ENCODE measurements at places on chromosomes 6 and 20.

DNA sequence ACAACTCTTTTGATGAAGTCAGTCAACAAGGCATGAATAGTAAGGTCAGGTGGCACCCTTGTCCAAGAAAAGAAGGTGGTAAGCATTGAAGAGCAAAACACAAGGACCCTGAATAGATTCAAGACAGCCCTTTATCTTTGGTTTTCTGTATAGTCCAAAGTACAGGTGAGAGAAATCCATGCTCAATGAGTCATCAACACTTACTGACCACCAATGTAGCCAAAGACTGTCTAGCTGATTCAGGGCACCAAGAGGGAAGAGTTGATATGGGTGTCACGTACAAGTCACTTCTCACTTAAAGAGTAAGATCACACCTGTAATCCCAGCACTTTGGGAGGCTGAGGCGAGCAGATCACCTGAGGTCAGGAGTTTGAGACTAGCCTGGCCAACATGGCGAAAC is 528.3 kb downstream of the CD83 start:
- DNase-seq: no peak

DNA sequence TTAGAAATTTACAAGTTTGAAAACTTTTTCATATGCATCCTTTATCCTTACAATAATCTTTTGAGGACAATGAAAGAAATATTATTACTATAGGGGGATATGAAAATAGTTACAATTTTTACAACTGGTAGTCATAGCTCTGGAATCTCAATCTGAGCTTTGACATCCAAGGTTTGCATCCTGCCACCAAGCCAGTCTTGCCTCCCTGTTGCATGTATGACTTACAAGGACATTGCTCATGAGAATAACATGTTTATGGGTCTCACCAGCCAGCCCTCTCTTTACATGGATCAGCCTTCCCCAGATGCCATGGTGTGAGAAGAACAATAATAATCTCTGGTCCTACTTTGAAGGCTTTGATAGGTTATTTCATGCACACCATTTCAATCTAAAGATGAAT is 67.5 kb downstream of the THEMIS start:
- DNase-seq: no peak

DNA sequence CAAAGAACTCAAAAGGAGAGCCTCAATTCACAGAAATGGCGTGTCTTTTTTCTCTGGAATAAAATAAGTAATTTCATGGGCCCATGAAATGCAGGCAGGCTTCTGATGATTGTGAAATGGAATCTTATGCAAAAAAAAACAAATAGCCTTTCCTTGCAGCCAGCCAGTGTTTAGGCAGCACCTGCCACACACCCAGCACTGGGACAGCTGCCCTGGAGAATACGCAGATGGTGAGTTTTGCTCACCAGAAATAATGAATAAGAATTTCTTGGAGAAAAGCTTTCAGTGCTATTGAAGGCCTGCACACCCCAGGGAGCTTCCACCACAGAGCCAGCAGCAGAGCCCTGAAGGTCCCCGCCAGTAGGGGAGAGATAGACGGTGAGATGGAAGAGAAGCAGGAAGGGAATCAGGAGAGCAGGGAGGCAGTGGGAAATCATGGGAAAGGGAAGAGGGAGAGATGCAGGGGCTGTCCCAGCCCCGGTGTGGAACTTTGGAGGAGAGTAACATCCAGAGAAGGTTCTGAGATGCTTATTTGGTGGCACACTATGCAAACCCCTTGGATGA is 54.9 kb downstream of the PXDC1 start:
- no peak for DNase-seq

DNA sequence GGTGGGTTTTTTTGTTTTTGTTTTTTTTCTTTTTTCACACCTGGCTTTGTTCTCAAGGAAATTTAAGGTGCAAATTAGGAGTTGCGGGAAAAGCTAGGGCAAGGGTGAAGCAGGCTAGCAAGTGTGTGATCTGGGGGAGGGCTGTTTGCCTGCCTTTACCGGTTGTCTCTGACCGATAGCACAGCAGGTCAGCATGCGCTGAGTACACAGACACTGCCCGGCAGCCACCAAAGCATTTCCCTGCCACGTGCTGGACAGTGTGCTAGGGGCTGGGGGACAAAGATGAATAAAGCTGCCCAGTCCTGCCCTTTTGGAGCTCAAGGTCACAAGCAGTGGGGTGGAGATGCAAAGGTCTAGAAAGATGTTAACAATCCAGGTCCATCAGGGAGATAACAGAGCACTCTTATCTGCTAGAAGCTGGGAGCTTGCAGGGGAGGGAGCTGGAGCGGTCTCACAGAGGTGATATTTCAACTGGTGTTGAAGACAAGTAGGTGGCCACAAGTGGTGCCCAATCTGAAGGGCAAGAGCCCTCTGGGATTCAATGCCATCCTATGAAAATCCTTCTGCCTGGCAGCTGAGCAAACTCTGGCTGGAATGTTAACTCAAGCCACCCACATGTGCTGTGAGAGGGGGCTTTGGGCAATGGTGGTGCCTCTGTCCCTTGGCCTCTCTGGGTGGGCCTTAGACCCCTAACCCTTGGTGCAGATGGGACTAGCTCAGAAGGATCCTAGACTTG is 24.5 kb downstream of the TTBK1 start:
- DNase-seq: no peak

GRCh38 chr6:1686117-1687098 is 76.7 kb downstream of the FOXC1 start:
- DNase-seq: no peak

DNA sequence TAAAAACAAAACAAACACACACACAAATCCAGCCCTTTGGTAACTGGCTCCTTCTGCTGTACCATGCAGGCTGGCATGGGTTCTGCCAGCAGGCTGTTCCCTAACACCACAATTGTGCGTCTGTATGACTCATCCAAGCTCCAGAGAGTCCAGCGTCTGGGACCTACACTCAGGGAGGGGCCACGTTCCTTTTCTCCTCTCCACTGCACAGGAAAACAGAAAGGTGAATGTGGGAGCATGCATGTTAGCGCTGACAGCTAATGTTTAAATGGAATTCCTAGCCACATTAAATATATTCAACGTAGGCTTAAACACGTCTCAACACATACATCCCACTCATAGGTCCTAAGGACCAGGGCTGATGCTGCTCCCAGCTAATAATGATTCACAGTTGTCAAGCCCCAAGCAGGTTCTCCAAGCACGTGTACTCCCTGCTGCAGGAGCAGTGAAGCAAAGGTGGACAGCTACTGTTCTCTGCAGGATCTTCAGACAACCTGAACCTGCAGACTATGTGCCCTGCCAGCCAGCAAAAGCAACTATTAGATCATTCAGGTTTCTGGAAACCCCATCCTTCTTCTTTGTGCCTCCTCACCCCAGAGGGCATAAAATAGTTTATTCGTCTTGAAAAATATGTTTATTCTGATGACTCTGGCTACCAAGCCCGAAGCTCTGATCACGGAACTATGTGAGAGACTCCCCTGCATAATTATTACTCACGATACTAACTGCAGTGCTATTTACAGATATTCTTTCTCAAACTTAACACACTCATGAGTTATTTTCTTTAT is 20.9 kb downstream of the MAP1LC3A start:
- no peak for DNase-seq

DNA sequence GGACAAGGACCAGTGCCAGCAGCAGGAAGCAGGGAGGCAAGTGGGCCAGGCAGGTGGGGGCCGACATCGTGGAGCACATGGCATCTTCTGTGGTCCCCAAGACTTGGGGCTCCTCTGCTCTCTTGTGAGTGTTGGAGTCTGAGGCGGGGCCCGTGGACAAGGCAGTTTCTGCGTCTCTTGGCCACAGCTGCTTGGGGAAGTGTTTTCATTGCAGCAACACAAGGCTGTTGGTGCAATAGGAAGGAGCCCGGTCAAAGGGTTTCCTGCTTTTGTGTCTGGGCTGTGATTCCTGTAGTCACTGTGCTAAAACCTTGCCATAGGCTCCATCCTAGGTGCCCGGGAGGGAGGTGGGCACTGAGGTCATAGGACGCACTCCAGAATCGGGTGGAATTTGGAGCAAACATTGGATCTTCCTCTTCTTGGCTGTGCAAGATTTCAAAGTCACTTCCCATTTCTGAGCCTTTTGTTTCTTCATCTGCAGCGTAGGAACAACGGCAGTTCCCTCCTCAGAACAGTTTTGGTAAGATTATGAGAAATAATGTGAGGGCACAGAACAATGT is at the start of gene SIRPB2:
Gene SIRPB2, minus strand, starts transcription at position 140 of the 560 bp plus-strand sequence. Its CDS starts 61 bp downstream, at position 79.
- DNase-seq: peak; percentile 41

GRCh38 chr6:158808941-158809678 is 10.1 kb downstream of the EZR start:
- peak; percentile 66 for DNase-seq

Data from CD4-positive, alpha-beta T cell treated with Interleukin-1 beta for 1 hour (primary cell).